ENCODE measurements at places on chromosomes 6 and 20. TPM values are rescaled to one million over a fixed set of nuclear protein-coding genes. Genes with fewer than 3 reads are reported as not detected.

The ENPP5 gene
- 0.44 TPM for total RNA-seq

The PSORS1C2 gene
- total RNA-seq = not detected

The CALHM6 gene
- total RNA-seq = 16.5 TPM

The CLVS2 gene
- not detected for total RNA-seq

The FAM217A gene
- total RNA-seq = not detected

The ZC2HC1B gene
- total RNA-seq = 1.5 TPM

The MMP24 gene
- not detected for total RNA-seq

The C20orf204 gene
- total RNA-seq = 2.2 TPM

The CD24 gene
- total RNA-seq = 49.3 TPM

The SRMS gene
- total RNA-seq = not detected

The ADGRF5 gene
- total RNA-seq = not detected

The SPEF1 gene
- total RNA-seq = not detected

The VWA7 gene
- 2.9 TPM for total RNA-seq

The HS3ST5 gene
- not detected for total RNA-seq

The PRPH2 gene
- not detected for total RNA-seq

The OR2H2 gene
- not detected for total RNA-seq

The TRIM26 gene
- 72.5 TPM for total RNA-seq

The PEX3 gene
- 21.7 TPM for total RNA-seq

The GRIK2 gene
- total RNA-seq = 0.11 TPM

The NOX3 gene
- not detected for total RNA-seq

The DEFB132 gene
- not detected for total RNA-seq

The DPPA5 gene
- not detected for total RNA-seq

The DDO gene
- total RNA-seq = not detected

The MYMX gene
- not detected for total RNA-seq

The PRKN gene
- total RNA-seq = 3.5 TPM

The LPIN3 gene
- total RNA-seq = 0.60 TPM

The SLC22A16 gene
- not detected for total RNA-seq

The FAM83D gene
- 1.2 TPM for total RNA-seq

The RNF182 gene
- 0.15 TPM for total RNA-seq

The TNFRSF21 gene
- total RNA-seq = 1.1 TPM

The RIPPLY2 gene
- total RNA-seq = not detected

The TAP2 gene
- 172 TPM for total RNA-seq

The GNRH2 gene
- 0.75 TPM for total RNA-seq

The KCNK5 gene
- not detected for total RNA-seq

The KIAA1755 gene
- total RNA-seq = not detected

The PCSK2 gene
- total RNA-seq = not detected

The EDN3 gene
- total RNA-seq = not detected

The MEP1A gene
- not detected for total RNA-seq

The TMEM200A gene
- 0.69 TPM for total RNA-seq

The SIRPB1 gene
- 1.1 TPM for total RNA-seq

The CGA gene
- total RNA-seq = not detected

The CAP2 gene
- not detected for total RNA-seq

The XKR7 gene
- total RNA-seq = 0.12 TPM

The RBM24 gene
- not detected for total RNA-seq

The ADTRP gene
- 1.4 TPM for total RNA-seq

The MARCKS gene
- total RNA-seq = 100 TPM

The FILIP1 gene
- not detected for total RNA-seq

The RUNX2 gene
- total RNA-seq = 1.8 TPM

The CRISP2 gene
- not detected for total RNA-seq

The LRRC73 gene
- 0.34 TPM for total RNA-seq
